ENCODE measurements at places on chromosomes 3 and 15.

GRCh38 chr3:22922317-22922716 is 280.8 kb upstream of the UBE2E2 start:
- no peak for DNase-seq

DNA sequence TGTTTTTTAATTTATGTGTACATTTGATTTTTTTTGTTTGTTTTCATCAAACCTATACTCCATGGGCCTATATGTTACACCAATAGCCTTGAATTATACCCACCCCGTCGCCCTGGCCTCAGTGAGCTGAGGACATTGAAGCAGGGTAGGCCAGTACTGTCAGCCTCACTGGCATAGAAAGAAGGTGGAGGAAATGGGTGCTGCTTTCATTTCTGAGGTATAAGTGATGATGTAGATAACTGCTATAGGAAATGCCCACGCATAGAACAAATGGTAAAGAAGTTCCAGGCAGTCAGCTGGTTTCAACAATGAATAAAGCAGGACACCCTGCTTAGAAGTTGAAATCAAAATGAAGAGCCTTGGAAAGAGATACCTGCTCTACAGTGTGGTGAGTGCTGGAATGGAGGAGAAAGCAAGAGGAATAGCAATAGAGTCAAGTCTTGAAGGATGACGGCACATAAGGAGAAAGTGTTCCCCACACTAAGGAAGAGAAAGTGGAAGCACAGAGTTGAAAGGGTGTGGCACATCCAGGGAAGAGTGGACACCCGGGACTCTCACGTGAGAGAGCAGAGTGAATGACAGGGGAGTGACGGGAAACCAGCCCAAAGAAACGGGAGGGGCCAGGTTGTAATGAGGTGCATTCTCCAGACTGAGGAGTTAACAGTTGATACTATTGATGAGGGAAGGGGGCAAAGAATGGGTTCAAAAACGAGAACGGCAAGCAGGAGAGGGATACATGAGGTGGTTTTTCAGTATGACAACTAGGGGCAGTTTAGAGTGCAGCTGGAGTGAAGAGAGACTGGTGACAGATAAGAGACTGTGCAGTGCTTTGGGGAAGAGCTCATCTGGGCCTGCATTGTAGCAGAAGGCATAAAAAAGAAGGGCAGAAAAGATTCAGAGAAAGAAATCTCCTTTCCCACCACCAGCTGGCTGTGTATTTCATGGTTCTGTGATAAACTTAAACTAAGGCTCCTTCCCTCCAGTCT is 70.5 kb downstream of the KLHL25 start:
- no peak for DNase-seq

DNA sequence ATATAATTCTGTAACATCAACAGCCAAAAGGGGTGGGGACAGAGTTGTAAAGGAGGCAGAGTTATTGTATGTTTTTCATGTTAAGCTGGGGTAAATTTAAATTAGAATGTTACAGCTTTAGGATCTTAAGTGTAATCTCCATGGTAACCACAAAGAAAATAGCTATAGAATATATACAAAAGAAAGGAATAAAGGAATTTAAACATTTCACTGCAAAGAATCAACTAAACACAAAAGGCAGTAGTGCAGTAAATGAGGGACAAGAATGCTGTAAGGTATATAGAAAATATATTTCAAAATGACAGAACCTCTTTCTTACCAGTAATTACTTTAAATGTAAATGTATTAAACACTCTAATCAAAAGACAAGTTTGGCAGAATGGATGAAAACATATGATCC is 361.7 kb downstream of the SLC9A9 start:
- DNase-seq = no peak

- no peak for DNase-seq
Measured at GRCh38 chr15:31340592-31340991, 14.0 kb downstream of the KLF13 start.

- no peak for DNase-seq
Measured at GRCh38 chr3:183662099-183662498, 26.7 kb downstream of the KLHL24 start.
